ENCODE measurements at places on chromosomes 3 and 15. TPM values are rescaled to one million over a fixed set of nuclear protein-coding genes. Genes with fewer than 3 reads are reported as not detected.
A peak's percentile ranks its signal among the peaks of the same experiment; 100 is the strongest.

DNA sequence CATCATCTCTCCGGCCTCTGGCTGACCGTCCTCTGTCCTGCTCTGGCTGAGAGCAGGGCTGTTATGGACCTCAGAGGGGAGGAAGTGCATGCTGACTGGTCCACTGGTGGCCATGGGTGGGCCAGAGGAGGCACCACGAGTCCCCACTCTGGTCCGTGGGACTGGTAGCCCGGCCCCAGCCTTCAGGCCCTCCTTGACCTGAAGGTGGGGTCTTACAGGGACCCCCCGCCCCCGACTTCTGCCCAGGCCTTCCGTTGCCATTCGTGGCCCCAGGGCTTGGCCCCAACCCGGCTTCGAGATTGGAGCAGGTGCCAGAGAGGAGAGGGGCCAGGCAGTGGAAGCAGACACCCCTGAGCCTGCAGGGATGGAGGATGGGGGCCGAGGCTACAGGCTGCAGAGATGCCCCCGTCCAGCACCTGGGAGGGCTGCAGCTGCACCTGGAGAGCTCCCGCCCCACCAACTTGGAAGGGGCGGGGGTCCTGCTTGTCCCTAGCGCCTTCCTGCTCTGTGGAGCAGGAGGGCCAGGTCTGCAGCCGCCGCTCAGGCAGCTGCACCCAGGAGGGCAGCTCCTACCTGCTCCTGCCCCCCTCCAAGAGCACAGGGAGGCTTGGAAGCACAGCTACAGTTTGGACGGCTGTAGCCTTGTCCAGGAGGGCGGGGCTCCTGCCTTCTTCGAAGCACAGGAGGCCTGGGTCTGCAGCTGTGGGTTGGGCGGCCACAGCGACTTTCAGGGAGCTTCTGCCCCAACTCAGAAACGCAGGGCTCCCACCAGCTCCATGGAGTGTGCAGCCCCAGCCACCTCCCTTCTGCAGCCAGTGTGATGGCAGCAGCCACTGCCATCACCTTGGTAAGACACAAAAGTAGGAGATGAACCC is 142.5 kb downstream of the KLF13 start:
- no peak for DNase-seq
- peaks cover 14% of the 10 kb centered on the region for H3K27me3 ChIP-seq
- H3K36me3 ChIP-seq, result no peaks in the 10 kb centered on the region

- DNase-seq, result no peak
- H3K27ac ChIP-seq, result no peak overlapping the region
- no peaks in the 10 kb centered on the region for H3K27me3 ChIP-seq
- no peaks in the 10 kb centered on the region for H3K4me1 ChIP-seq
- H3K36me3 ChIP-seq, result no peaks in the 10 kb centered on the region
Measured at GRCh38 chr3:180018543-180018942, 18.2 kb downstream of the PEX5L start.

DNA sequence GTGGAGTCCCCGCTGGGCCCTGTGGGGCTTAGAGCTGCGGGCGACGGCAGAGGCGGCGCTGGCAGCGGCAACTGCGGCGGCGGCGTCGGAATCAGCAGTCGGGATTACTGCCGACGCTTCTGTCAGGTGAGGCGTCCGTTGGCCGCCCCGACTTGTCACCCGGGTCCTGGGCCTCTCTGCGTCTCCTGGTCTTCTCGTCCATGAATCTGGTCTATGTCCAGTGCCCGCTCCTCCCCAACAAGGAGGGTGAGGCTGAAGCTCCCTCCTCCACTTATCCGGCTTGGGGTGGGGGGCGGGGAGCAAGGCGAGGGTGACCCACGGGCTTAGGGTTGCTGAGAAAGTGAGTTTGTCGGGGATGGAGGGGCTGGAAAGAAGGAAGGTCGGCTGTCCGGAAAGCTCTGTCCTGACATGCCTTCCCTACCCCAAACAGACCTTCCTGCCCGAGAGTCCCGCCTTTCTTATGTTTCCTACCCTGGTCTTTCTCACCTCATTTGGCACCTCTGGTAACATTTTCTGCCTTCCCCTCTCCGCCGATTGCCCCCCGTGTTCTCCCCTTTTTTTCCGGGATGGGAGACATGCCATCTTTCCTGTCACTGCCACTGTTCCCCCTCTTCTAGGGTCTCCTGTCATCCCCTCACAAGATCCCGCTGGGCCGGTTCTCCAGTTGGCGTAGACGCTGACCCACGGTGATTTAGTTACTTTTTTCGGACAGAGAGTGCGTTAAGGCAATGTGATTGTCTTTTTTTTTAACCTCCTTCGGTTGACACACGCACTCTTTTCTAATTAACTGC is 520 bp downstream of the ZNF654 start:
- peaks cover 75% of the 10 kb centered on the region for H3K4me1 ChIP-seq
- H3K4me3 ChIP-seq, result peak overlapping the region; percentile 94

- peaks cover 19% of the 10 kb centered on the region for H3K4me1 ChIP-seq
- H3K36me3 ChIP-seq, result no peaks in the 10 kb centered on the region
- H3K4me3 ChIP-seq, result no peak overlapping the region
- no peaks in the 10 kb centered on the region for H3K27me3 ChIP-seq
Measured at GRCh38 chr15:52010633-52011595, 8.1 kb upstream of the MAPK6 start.

DNA sequence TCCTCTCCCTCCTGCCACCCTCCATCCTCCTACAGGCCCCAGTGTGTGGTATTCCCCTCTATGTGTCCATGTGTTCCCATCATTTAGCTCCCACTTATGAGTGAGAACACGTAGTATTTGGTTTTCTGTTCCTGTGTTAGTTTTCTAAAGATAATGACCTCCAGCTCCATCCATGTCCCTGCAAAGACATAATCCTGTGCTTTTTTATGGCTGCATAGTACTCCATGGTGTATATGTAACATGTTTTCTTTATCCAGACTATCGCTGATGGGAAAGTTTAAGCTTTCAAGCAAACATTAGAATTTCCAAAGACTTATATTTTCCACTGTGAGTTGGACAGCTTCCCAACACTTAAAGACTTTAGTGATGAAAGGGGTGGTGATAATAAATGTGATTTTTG is 105.9 kb upstream of the PIAS1 start:
- no peaks in the 10 kb centered on the region for H3K27me3 ChIP-seq
- DNase-seq, result no peak
- H3K36me3 ChIP-seq, result no peaks in the 10 kb centered on the region
- H3K4me1 ChIP-seq, result peaks cover 44% of the 10 kb centered on the region
- H3K27ac ChIP-seq, result no peak overlapping the region

GRCh38 chr15:96838081-96838480 is 507.6 kb downstream of the NR2F2 start:
- no peaks in the 10 kb centered on the region for H3K36me3 ChIP-seq
- no peak for DNase-seq
- H3K4me3 ChIP-seq, result no peak overlapping the region
- no peak overlapping the region for H3K27ac ChIP-seq
- no peaks in the 10 kb centered on the region for H3K27me3 ChIP-seq

The DIPK2A gene
- total RNA-seq, result 18.7 TPM

- H3K36me3 ChIP-seq, result peaks cover 65% of the 10 kb centered on the region
- H3K27me3 ChIP-seq, result no peaks in the 10 kb centered on the region
- H3K4me3 ChIP-seq, result no peak overlapping the region
- peak overlapping the region; percentile 70 for H3K27ac ChIP-seq
- DNase-seq, result peak; percentile 93
Measured at GRCh38 chr3:58117561-58118181, 93.1 kb downstream of the DNASE1L3 start.
